ENCODE measurements at places on chromosomes 12 and 14. TPM values are rescaled to one million over a fixed set of nuclear protein-coding genes. Genes with fewer than 3 reads are reported as not detected.

CATSPERB gene
- 0.10 TPM for polyA plus RNA-seq

GRCh38 chr12:113302886-113303640 is 31.8 kb downstream of the SLC8B1 start:
- no peak for DNase-seq
- no peak overlapping the region for H3K4me3 ChIP-seq
- no peak overlapping the region for H3K27ac ChIP-seq
- peaks cover 4% of the 10 kb centered on the region for H3K36me3 ChIP-seq

DNA sequence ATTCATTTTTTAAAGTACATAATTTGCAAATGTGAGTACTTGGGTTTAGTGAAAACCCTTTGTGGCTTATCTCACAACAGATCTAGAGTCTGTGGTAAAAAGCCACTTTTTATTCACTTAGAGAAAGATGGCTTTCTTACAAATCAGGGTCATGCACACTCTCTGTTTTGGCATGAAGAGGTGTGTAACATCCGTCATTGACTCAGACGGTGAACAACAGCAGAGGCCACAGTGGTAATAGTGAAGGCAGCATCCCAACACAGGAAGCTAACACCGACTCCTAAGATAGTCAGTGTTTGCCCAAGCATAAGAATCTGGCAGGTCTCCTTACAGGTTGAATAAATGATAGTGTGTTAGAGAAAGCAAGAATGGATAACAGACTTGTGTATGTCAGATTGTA is 593.0 kb downstream of the SOX5 start:
- H3K27ac ChIP-seq = no peak overlapping the region
- no peaks in the 10 kb centered on the region for H3K27me3 ChIP-seq
- no peak for DNase-seq
- H3K4me3 ChIP-seq = no peak overlapping the region

DNA sequence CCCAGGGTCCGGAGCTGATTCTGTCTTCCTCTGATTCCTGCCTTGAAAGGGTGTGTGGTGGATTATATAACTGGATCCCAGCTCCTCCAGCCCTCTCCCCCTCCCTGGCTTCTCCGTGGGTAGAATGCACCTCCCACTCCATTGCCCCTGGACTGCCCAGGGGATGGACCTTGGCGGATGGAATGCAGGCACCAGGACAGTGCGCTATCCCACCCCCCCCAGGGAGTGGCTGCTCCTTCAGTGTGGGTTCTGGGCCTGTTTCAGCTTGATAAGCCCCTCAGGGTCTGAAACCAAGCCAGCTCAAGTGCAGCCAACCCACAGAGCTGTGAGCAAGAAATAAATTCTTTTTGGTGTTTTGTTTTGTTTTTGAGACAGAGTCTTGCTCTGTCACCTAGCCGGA is 112.4 kb upstream of the TMEM132D start:
- no peak overlapping the region for H3K27ac ChIP-seq
- H3K4me1 ChIP-seq = no peaks in the 10 kb centered on the region
- DNase-seq = no peak
- no peaks in the 10 kb centered on the region for H3K27me3 ChIP-seq
- H3K4me3 ChIP-seq = no peak overlapping the region

TGM1 gene
- polyA plus RNA-seq = 3.0 TPM

CLEC4A gene
- polyA plus RNA-seq = 0.67 TPM

E2F7 gene
- 8.8 TPM for polyA plus RNA-seq

DNA sequence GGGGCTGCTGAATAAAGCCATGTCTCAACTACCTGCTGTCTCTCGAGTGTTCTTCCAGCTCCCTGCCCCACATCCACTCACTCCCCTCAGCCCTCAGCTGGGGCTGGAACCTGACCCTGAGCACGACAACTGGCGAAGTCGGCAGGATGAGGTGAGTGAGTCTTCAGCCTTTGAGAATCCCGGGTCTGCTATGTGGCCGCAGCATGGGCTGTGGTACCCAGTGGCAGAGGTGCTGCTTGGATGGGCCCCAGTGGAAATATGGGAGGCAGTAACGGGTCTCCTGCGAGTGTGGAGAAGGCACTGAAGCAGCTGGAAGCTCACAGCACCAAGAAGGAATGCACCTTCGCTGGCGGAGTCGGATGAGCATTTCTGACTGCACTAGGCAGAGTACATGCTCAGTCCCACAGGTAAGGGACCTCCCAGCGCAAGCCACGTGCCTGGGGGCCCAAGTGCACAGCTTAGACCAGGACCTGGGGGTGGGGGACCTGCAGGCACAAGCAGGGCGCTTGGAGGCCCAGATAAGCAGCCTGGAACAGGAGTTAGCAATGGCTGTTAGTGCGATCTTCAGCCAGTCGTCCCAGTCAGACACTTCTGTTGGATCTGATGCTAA is 95.5 kb upstream of the TMPO start:
- no peaks in the 10 kb centered on the region for H3K36me3 ChIP-seq
- peaks cover 20% of the 10 kb centered on the region for H3K4me1 ChIP-seq
- DNase-seq = no peak
- no peak overlapping the region for H3K27ac ChIP-seq
- H3K27me3 ChIP-seq = no peaks in the 10 kb centered on the region

GRCh38 chr12:111597831-111598636 is 1.1 kb downstream of the ATXN2 start:
- H3K27ac ChIP-seq = peak overlapping the region; percentile 98
- DNase-seq = peak; percentile 88
- peaks cover 8% of the 10 kb centered on the region for H3K4me1 ChIP-seq

- H3K36me3 ChIP-seq = peaks cover 51% of the 10 kb centered on the region
- peaks cover 20% of the 10 kb centered on the region for H3K4me1 ChIP-seq
- DNase-seq = no peak
- no peak overlapping the region for H3K27ac ChIP-seq
- H3K4me3 ChIP-seq = no peak overlapping the region
These were observed 6.6 kb downstream of the APPL2 start for GRCh38 chr12:105229371-105229770.

DNA sequence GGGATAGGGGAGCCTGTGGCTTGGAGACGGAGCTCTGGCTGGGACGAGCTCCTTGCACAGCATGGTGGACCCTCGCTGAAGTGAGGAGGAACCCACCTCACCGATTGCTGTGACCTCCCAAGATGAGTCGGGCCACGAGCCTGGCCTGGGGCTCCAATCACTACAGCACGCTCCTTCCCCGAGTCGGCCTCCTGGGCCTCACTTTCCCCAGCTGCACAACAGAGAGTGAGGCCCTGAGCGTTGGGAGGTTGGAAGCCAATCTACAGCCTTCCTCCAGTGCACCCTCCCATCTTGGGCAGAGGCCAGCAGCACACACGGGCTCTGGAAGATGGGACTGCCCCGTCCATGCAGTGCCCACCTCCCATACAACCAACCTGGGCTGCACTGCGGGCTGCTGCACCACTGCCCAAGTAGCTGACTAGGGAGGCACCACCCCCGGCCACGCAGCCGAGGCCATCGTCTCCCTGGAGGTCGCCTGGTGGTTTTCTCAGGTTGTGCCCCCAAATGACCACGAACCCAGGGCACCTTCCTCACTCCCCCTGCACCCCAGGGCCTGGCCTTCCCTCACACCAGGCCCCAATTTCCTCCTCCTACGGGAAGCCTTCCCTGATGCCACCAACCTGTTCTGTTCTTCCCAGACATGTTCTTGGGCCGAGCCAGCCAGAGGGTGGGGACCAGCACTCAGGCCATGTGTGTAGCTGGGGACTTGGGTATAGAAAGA is 152.3 kb upstream of the C14orf180 start:
- H3K27me3 ChIP-seq = no peaks in the 10 kb centered on the region
- peak; percentile 39 for DNase-seq
- H3K27ac ChIP-seq = no peak overlapping the region

DNA sequence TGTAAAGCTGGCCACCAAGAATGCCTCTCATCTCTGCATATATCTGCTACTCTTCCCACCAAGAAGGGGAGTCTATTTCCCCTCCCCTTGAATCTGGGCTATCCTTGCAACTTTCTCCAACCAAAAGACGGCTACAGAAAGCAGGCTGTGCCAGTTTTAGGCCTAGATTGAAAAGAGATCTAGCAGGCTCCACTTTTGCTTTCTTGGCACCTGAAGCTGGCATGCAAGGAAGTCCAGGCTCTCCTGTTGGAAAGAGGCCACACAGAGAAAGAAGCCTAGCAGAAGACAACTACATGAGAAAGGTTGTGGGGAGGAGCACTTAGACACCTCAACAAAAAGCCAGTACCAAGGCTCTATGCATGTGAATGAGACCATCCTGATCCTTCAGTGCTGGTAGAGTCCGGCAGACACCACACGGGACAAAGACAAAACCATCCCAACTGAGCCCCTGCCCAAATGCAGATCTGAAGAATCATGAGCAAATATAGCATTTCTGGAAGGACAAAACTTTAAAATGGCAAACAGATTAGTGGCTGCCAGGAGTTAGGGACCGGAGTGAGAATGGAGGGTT is 68.0 kb downstream of the SPPL3 start:
- H3K4me3 ChIP-seq = no peak overlapping the region
- no peaks in the 10 kb centered on the region for H3K36me3 ChIP-seq
- DNase-seq = no peak
- no peak overlapping the region for H3K27ac ChIP-seq

GRCh38 chr14:72177251-72177650 is 245.0 kb downstream of the RGS6 start:
- H3K27ac ChIP-seq = no peak overlapping the region
- no peaks in the 10 kb centered on the region for H3K27me3 ChIP-seq
- H3K4me1 ChIP-seq = no peaks in the 10 kb centered on the region
- DNase-seq = no peak
- no peaks in the 10 kb centered on the region for H3K36me3 ChIP-seq

TAS2R10 gene
- 0.21 TPM for polyA plus RNA-seq

EIF4B gene
- 267 TPM for polyA plus RNA-seq

DNA sequence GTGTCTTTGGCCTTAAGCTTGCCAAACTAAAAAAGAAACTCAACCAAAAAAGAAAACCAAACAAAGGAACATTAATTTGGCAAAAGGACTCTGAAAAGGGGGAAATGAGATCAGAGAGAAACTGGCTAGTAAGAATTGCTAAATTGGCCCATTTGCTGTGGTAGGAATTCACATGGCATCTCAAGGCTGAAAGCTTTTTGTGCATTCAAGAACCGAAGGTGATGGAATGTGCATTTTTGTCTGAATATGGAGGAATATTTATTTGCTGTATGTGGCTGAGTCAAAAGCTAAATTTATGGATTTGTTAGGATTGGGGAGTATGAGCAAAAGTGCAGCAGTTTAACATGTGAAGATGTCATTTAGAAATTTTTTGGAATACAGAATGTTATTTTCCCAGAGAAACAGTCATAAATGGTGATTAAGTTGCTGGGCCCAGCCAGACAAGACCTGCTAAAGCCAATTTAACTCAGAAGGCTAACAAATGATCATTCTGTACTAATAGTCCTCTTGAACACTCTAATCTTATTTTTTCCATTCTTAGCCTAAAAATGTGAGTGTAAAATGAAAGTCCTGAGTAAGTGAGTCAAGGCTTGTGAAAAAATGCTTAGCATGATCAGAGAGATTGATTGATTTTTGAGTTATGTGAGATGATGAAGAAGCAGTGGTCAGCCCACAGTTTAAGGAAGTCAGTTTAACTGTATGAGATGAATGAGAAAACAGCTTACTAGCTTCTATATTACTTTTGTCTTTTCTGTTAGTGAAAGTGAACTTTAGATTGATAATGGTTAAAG is 94.1 kb downstream of the ANO6 start:
- no peak overlapping the region for H3K4me3 ChIP-seq
- no peaks in the 10 kb centered on the region for H3K27me3 ChIP-seq
- peaks cover 26% of the 10 kb centered on the region for H3K4me1 ChIP-seq
- no peak for DNase-seq

DNA sequence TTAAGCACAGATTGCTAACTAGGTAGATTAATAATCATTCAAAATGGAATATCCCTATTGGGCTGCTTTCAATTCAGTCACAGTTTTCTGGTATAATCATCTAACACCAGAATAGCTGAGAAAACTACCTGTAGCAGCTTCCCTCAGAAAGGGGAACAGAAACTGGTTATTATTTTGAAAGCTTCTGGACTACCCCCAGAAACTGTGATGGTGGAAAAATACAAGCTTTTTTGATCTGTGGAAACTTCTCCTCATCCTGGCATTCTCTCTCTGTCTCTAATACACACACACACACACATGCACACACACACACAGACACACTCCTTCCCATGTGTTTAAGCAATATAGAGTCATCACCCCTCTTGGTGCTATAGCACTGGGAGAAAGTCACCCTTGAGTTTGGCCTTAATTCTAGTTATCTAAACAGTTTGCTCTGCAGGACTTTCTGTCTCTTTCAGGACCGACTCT is 251.5 kb upstream of the LMO3 start:
- H3K4me3 ChIP-seq = no peak overlapping the region
- H3K36me3 ChIP-seq = no peaks in the 10 kb centered on the region
- no peak overlapping the region for H3K27ac ChIP-seq
- DNase-seq = no peak

GRCh38 chr14:65330416-65330815 is 82.1 kb upstream of the FUT8 start:
- no peaks in the 10 kb centered on the region for H3K36me3 ChIP-seq
- H3K27me3 ChIP-seq = no peaks in the 10 kb centered on the region
- no peak overlapping the region for H3K4me3 ChIP-seq
- H3K4me1 ChIP-seq = peaks cover 5% of the 10 kb centered on the region
- no peak for DNase-seq

- no peak for DNase-seq
- H3K36me3 ChIP-seq = no peaks in the 10 kb centered on the region
- no peaks in the 10 kb centered on the region for H3K4me1 ChIP-seq
- H3K27me3 ChIP-seq = no peaks in the 10 kb centered on the region
- no peak overlapping the region for H3K27ac ChIP-seq
These were observed 155.7 kb upstream of the PDZRN4 start for GRCh38 chr12:41032386-41032785.

DNA sequence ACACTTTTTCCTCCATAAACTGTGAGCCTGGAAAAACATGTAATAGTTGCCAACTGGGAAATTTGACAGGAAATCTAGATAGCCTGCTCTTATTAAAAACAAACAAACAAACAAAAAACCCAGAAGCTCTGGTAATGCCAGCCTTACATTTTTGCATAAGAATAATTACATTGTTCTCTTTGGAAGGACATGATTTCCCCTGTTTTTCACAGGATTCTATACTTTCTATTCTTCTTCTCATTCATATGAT is 137.9 kb downstream of the AEBP2 start:
- peaks cover 30% of the 10 kb centered on the region for H3K4me1 ChIP-seq
- H3K4me3 ChIP-seq = no peak overlapping the region
- DNase-seq = no peak
- peak overlapping the region; percentile 99 for H3K27ac ChIP-seq
- H3K27me3 ChIP-seq = no peaks in the 10 kb centered on the region
